Non-pigmented ciliary epithelial cell (primary cell): ENCODE measurements at places on chromosomes 3 and 15.
A peak's percentile ranks its signal among the peaks of the same experiment; 100 is the strongest.

DNA sequence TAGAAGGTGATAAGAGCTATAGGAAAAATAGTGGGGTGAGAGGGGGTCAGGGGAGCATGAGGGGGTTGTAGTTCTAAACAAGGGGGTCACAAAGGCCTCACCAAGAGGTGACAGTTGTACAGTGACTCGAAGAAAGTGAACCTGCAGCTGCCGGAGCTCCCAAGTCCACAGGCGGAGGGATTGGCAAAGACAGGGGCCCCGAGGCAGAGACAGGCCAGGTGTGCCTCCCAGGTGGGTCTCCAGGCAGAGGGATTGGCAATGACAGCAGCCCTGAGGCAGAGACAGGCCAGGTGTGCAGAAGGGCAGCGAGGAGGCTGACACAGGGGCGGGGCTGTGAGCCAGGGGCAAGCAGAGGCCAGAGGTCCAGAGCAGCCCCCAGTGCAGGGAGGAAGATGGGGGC is 63.7 kb downstream of the DNAJB8 start:
- DNase-seq = no peak

- DNase-seq = peak; percentile 15
Measured at GRCh38 chr3:172808969-172809546, 58.5 kb downstream of the ECT2 start.

GRCh38 chr3:69322158-69322509 is 63.8 kb downstream of the FRMD4B start:
- DNase-seq = no peak

- DNase-seq = peak; percentile 17
Measured at GRCh38 chr15:40217166-40217824, 21.6 kb upstream of the PAK6 start.

GRCh38 chr3:11238880-11239279 is 33.3 kb upstream of the ATG7 start:
- peak; percentile 93 for DNase-seq

DNA sequence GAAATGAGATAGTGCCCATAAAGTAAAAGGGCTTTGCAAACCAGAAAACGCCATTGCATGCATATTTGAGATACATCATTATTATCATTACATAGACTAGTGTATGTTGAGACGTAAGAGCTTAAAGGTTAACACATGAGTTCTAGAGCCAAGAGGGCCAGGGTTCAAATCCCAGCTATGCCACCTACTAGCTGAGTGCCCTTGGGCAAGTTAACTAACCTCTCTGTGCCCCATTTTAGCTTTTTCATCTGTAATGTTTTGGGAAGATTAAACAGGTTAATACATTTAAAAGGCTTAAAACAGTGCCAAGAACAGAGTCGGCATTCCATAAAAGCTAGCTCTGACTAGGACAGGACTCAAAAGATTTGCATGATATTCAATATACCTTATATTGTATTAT is 22.8 kb downstream of the IQSEC1 start:
- DNase-seq = no peak

DNA sequence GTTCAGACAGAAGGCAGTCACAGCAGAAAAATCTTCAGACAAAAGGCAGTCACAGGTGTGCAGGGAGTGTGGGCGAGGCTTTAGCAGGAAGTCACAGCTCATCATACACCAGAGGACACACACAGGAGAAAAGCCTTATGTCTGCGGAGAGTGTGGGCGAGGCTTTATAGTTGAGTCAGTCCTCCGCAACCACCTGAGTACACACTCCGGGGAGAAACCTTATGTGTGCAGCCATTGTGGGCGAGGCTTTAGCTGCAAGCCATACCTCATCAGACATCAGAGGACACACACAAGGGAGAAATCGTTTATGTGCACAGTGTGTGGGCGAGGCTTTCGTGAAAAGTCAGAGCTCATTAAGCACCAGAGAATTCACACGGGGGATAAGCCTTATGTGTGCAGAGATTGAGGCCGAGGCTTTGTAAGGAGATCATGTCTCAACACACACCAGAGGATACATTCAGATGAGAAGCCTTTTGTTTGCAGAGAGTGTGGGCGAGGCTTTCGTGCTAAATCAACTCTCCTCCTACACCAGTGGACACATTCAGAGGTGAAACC is 27.6 kb downstream of the ZNF589 start:
- DNase-seq = no peak

DNA sequence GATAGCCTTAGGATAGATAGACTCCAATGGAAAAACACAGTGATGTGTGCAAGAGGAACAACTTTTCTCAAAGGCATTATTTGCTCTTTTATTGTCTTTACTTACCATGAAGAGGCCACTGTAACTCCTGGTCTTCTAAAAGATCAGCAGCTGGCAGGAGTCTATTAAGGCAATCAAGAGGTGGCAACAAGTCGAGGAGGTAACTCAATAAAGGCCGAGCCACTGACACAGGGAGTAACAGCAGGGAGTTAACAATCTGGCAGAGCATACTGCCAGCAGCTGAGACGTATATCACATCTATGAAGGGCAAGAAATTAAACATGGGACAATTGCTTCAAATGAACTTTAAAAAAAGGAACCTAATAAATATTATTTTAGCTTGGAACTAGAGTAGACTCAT is 106.2 kb downstream of the HERC1 start:
- no peak for DNase-seq

DNA sequence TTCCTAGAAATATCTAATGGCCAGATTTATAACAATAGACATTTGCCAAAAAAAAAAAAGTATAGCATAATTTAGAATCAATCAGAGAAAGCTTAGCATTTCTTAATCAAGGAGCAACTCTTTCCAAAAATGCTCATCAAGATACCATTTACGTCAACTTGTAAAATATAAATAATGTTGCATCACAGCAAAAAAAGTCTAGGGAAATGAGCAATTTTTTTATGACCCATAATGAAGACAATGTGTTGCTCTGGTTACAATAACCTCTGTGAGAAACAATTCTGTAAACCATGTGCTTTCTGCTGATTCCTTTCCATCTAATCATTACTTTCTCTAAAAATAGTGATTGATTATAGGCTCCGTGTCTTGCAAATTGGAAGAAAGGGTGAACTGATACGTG is 36.3 kb downstream of the KBTBD8 start:
- no peak for DNase-seq

GRCh38 chr15:85792912-85793590 is 1.7 kb downstream of the KLHL25 start:
- no peak for DNase-seq

DNA sequence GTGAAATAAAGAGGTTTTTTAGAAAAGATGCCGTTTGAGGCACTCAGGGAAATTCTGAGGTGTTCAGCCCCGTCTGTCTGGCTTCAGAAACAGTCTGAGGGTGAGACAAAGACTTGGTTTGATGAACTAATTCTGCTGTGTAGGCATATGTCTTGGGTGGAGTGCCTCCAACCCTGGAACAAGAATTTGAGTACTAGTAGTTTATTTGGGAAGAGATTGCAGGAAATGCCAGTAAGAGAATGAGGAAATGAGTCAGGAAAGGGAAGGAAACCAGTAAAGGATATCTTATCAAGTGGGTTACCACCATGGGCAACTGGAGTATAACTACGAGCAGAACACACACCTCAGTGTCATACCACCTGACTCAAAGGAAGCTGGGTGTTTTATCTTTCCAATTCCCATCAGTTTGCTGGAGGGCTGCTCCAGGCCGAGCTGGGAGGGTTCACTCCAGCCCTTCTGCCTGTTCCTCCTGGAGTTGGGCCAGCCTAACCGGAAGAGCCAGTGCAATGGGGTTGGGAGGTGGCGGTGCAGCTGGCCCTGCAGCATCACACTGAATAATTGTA is 75.3 kb downstream of the TGFBR2 start:
- DNase-seq = no peak

- DNase-seq = no peak
Measured at GRCh38 chr3:71916747-71917369, 131.9 kb upstream of the PROK2 start.

DNA sequence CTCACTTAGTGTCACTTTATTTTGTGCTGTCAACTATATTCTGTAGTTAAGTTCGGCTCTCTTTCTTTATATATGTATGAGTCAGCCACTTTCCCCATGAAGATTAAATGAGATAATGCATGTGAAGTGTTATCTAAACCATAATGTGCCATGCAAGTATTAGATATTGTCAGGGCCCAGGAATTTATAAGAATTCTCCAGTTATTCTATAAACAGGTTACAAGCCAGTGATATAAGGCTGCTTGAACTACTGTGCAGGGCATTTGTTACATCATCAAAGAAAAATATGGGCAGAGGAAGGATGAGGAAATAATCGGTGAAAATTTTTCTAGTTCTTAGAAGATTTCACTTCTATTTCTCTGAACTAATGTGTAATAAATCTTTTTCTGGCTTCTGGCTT is 1049.0 kb upstream of the NR2F2 start:
- DNase-seq = no peak

GRCh38 chr3:5035113-5035512 is 55.9 kb downstream of the BHLHE40 start:
- no peak for DNase-seq

GRCh38 chr15:63200464-63201249 is 11.3 kb downstream of the RAB8B start:
- no peak for DNase-seq

- no peak for DNase-seq
Measured at GRCh38 chr3:81270603-81271379, 490.7 kb downstream of the GBE1 start.

GRCh38 chr15:42152921-42153698 is 3.3 kb downstream of the PLA2G4F start:
- DNase-seq = no peak

DNA sequence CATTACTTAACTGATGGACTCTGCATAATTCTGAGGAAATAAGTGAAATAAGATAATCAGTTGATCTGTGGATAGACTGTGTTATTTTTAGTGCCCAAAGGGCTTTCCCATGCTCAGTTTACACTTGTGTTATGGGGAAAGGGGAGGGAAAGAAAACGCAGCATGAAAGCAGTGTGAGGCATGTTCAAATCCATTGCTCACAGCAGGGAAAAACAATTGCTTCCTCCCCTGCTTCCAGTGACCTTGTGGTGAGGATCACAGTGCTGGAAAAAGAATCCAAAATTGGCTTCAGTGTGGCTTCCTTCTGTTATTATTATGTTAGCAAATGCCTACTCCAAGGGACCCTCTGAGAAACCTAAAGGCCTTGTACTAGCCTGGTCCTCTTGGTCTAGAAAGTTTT is 285.1 kb upstream of the CDIN1 start:
- DNase-seq = no peak

DNA sequence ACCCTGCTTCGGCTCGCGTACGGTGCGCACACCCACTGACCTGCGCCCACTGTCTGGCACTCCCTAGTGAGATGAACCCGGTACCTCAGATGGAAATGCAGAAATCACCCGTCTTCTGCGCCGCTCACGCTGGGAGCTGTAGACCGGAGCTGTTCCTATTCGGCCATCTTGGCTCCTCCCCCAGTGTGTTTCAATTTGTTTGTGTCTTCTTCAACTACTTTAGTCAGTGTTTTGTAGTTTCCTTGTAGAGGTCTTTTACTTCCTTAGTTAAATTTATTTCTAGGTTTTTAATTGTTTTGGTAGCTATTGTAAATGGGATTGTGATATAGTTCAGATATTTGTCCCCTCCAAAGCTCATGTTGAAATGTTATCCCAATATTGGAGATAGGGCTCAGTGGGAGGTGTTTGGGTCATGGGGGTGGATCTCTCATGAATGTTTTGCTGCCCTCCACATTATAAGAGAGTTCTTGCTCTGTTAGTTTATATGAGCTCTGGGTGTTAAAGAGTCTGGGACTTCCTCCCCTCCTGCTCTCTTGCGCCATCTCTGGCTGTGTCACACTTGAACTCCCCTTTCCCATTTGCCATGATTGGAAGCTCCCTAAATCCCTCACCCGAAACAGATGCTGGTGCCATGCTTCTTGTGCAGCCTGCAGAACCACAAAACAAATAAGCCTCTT is 304.4 kb downstream of the DOCK3 start:
- no peak for DNase-seq

DNA sequence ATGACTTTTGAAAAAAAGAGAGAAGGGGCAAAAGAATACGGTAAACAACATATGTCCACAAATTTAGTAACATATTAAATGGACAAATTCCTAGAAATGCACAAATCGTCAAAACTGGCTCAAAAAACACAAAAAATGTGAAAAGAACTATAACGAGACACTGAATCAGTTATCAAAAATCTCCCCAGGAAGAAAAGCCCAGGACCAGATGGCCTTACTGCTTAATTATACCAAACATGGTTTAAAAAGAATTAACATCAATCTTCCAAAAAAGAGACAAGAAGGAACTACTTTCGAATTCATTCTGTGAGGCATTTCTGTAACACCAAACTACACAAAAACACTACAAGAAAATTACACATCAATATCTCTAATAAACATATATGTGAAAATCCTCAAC is 117.4 kb downstream of the STAG1 start:
- no peak for DNase-seq

DNA sequence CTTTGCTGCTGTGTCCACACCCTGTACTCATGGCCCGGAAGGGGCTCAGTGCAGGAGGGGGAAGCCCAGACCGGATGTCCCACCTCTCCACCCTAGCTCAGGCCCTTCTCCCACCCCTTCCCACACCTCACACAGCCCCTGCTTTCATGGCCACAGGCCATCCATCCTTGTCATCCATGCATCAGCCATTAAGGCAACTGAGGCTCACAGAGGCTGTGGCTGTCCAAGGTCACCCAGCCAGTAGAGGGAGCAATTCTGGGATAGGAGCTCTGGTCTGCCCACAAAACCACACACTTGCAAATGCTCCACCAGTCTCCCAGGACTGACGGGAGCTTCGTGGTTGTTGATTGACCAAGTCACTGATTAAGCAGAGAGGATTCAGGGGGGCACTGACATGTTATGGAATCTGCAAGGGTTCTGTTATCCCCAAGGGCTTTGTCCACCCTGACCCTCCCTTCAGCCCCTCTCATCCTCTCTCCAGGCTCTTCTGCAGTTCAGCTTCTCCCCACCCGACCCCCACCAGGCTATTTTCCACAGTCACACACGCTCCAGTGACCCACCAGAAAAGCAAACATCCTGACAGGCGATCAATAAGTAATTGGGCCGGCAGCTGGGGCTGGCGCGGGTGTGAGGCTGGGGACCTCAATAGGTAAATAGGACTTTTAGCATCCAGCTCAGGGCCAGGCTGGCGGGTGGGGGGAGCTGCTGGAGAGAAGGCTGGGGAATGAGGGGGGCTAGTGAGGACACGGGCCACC is 15.1 kb downstream of the LINGO1 start:
- DNase-seq = no peak

DNA sequence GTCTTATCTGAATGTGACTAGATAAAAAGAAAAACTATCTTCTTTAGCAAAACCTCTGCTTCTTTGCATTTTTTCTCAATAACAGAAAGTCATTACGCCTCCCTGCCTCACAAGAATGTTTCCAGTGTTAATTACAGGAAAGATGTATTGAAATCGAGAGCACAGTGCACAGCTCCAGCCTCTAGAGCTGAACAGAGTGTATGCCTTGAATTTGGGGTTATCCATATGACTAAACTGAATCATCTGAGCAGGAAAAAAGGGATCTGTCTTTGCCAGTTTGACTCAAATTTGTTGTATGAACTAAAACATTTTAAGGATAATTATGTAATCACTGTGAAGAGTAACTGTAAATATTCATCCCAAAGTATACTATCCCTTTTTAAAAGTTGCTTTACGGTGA is 149.1 kb upstream of the CGNL1 start:
- no peak for DNase-seq

GRCh38 chr3:37922721-37923568 is 61.3 kb downstream of the CTDSPL start:
- DNase-seq = no peak
